ENCODE measurements at places on chromosomes 1 and 21.

DNA sequence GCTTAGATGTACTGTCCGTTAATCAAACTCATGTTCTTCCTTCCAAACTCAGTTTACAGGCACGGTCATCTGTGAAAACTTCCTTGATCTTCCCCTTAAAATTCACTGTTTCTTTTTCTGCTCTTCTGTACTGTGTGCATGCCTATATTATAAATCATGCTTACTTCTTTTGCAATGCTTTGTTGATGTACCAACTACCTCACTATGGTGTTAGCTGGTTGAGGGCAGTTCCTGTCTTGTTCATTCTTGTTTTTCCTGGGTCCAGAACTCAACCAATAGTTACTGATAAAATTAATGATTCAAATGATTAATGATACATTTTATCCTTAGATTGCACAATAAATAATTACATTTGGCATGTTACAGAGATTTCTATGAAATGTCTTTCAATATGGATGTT lies 163.8 kb downstream of the CHRM3 start:
- no peak for DNase-seq
- no peaks in the 10 kb centered on the region for H3K4me1 ChIP-seq
- H3K36me3 ChIP-seq, result peaks cover 6% of the 10 kb centered on the region
- no peak overlapping the region for H3K27ac ChIP-seq

DNA sequence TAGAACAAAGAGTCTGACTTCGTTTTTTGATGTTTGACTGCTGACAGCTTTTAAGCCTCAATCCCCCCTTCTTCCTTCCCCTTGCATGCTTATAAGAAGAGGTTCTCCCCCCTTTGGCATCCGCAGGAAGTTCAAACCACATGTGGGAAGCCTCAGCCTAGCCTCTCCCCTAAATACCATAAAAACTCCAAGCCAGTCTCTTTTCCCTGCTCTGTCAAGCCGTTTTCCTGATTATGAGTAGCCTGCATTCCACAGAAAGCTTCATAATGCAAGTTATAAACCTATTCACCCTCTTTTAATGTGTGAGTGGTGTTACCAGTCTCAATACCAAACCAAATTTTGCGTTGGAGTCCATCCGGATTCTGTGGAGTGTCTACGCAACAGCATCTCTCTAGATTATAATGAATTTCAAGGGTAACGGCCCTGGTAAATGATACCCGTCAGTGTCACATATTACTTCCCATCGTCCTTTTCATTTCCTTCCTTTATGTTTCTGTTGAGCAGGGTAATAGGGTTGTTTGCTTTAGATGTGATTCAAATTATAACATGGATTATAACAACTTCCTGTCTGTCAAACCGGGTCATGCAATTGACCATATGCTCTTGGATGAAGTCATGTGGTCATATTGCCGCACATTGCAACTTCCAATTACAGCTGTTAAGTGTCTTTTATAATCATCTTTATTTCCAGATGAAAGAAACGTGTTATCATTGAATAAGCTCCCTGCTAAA lies 717.5 kb downstream of the RWDD3 start:
- H3K4me1 ChIP-seq, result peaks cover 24% of the 10 kb centered on the region
- H3K36me3 ChIP-seq, result no peaks in the 10 kb centered on the region

- H3K27me3 ChIP-seq, result peaks cover 12% of the 10 kb centered on the region
- no peaks in the 10 kb centered on the region for H3K36me3 ChIP-seq
- H3K4me1 ChIP-seq, result peaks cover 65% of the 10 kb centered on the region
- H3K27ac ChIP-seq, result peak overlapping the region; percentile 98
- peak overlapping the region; percentile 82 for H3K4me3 ChIP-seq
Measured at GRCh38 chr1:232548691-232549090, 81.2 kb downstream of the SIPA1L2 start.

DNA sequence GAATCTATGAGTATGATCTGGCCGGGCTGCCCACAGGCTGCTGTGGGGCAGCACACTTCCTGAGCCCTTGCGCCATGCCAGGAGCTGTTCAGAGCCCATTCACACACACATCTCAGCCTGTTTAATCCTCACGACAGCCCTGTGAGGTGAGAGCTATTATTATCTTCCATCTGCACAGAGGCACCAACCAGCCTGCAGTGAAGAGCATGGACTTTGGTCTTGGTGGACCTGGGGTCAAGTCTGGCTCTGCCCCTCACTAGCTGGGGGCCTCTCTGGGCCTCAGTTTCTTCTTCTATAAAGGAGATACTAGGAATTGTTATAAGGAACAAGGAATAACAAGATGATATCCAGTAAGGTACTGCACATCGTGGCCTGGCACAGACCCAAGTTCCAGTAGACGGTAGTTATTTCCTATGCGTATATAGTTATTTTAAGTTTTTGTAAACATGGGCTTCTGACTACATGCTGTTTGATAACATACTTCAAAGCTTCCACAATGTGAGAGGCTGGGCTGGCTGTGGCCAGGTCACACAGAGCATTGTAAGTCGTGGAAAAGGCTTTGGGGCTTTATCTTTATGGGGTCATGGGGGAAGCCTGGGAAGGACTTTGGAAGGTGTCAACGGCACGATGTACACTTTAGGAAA lies 3.4 kb upstream of the PADI2 start:
- H3K27me3 ChIP-seq, result peaks cover 12% of the 10 kb centered on the region
- no peak for DNase-seq
- H3K4me1 ChIP-seq, result peaks cover 16% of the 10 kb centered on the region
- H3K36me3 ChIP-seq, result no peaks in the 10 kb centered on the region
